Calu3 (cell line): ENCODE measurements at places on chromosomes 2 and 18. TPM values are rescaled to one million over a fixed set of nuclear protein-coding genes. Genes with fewer than 3 reads are reported as not detected.

UGT1A10 gene
- total RNA-seq = 107 and 120 TPM in 2 replicates

DNA sequence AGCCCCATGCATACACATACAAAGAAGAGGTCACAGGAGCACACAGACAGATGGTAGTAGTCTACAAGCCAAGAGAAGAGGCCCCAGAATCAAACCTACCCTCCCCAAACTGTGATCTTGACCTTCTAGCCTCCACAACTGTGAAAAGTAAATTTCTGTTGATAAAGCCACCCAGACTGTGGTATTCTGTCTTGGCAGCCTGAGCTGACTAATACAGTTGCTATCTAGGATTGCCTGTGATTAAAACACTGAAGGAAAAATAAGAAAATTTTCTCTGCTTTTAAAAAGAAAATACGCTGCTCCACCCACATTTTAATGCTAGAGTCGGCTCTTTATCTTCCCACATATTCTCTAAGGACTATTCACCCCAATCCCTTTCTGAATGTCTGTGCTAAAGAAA lies 143.7 kb upstream of the TMEM200C start:
- no peak for DNase-seq

DNA sequence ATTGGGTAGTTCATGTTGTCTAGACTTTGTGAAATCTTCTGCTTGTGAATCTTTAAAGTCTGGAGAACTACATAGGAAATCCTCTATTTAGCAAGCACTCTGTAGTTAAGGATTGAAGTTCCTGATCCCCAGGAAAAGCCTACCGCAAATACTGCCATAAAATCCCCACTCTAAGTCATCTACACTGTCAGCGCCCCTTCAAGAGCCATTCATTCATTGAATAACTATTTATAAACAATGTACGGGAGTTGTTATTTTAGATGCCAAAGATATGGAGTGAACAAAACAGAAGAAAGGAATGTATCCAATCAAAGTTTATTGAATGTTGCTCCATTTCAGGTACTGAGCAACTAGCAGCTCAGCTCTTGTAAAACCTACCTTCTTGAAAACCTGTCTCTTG lies 36.5 kb upstream of the SLC39A10 start:
- DNase-seq = no peak

- no peak for DNase-seq
These were observed 282.7 kb downstream of the AGAP1 start for GRCh38 chr2:235776531-235776930.

DNA sequence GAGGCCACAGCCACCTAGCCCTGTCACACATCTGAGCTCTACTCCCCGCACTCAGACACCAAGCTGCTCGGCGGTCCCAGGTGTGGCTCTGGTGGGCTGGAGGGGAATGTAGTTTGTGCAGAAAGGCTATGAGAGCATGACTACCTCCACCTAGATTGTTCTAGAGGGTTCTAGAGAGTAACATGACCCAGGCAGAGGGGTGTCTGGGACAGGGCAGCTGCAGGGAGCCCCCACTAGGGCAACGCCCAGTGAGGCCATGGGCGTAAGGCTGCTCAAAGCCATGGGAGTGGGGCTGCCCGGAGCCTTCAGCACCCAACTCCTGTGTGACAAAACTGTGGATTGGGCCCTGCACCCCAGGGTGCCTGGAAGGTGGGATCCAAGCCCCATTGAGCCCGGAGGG lies 511.4 kb upstream of the MYT1L start:
- DNase-seq = no peak

DNA sequence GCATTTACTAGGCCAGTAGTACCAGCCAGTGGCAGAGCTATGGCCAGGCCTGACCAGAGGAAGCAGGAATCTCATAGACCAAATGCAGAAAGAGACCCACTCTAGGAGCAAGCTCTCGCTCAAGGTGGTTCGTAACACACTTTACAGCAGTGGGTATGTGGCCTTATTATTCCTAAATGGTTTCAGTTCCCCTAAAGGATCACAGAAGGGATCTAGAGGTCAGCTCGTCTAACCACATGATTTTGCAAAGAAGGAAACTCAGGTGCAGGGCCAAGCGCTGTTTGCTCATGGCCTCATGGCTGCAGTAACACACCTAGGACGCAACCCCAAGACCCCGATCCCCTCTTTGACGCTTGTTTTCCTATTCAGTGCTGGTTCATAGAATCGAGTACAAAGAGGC lies 65.5 kb upstream of the ATG16L1 start:
- no peak for DNase-seq

DNA sequence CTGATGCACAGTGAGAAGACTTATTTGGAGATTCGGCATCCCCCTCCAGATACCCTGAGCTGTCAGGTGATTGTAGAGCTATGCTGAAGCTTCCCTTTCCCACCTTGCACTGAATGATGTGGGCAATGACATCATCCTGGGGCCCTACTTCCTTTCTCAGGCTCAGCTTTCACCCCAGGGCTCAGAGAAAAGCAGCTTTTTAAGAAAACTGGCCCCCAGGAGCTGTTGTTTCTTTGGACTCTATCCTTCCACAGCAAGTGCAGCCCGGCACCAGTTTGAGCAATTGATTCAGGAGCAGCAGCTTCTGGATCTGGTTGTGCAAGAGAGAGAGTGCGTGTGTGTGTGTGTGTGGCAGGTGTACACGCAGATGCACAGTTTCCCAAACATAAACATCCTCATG lies 251.3 kb downstream of the ANAPC1 start:
- no peak for DNase-seq

- DNase-seq = no peak
These were observed 142.7 kb downstream of the NCKAP5 start for GRCh38 chr2:133425612-133426011.

DNA sequence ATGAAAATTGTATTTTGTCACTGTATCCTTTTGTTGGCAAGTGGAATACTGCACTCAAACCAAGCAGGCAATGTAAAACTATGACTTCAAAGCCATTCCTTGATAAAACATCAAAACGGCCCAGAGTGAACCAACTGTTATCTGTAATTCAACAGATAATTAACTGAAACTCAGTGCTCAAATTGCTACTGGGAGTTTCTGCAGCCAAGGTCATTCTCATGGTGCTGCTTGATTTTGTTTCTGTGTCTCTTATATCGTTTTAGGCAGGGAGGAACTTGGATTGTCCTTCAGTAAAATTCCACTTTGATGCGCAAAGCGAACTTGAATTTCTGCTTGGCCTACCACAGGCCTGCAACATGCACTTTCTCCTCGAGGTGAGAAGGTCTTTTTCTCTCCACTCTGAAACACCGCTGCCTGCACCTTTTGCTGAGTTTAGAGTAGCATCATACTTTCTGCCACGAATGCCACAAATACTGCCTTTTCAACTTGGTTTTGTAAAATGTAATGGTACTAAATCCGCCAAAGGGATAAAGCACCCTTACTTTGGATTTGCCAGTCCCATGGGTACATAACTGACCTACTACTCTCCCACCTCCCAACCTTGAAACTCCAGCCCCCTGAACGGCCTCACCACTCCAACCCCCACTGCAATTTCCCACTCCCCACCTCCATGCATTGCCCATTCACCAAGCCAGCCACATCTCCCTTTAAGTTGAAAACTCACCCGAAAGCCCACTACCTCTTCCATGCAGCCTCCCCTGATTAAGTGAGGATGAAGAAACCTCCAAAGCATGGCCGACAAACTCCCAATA lies 204.7 kb downstream of the TGIF1 start:
- no peak for DNase-seq

DNA sequence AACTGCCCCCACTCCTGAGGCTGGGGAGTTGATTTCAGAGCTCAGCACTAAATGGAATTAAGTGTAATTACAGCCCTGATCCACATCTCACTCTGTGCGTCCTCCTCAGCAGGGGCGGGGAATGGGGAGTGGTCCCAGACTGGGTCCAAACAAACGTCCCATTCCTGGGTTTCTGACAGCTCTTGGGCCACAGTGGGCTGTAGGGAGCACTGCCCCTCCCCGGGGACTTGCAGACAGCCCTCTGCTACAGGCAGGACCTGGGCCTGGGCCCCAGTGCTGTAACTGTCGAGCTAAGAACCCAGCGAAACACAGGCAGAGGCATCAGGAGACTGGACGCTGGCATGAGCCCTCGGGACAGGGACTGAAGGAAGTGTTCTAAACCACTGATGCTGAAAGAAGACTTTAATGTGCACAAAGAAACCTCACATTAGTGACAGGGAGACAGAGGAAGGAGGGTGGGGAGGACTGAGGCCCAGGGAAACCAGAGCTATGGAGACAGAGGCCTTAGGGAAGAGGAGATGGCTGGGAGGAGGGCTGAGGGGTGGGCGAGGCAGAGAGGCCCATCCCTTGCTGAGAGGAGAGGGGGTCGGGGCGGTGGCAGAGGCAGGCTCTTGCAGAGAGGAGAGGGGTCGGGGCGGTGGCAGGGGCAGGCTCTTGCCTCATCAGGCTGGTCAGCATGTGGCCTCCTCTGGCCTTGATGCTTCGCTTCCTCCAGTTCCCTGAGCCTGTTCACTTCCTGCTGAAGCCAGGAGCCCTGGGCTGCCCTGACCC lies 5.8 kb upstream of the SEMA4C start:
- DNase-seq = no peak

DNA sequence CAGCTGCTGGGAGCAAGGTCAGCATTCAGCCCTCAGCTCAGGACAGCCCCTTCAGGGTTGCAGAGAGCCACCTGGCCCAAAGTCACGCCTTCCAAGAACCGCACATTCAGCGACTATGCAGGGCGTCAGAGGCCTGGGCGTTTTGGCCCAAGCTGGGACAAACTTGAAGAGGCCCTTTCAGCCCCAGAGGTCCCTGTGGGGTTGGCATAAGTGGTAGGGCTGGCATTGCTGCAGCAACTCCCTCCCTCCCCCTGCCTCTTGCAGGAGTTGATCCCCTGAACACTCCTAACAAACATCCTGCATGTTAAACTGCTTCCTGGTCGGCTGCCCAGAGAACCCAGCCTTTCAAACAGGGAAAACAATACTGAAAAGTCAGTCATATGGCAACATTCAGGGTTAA lies 192.9 kb upstream of the SMAD2 start:
- DNase-seq = no peak

DNA sequence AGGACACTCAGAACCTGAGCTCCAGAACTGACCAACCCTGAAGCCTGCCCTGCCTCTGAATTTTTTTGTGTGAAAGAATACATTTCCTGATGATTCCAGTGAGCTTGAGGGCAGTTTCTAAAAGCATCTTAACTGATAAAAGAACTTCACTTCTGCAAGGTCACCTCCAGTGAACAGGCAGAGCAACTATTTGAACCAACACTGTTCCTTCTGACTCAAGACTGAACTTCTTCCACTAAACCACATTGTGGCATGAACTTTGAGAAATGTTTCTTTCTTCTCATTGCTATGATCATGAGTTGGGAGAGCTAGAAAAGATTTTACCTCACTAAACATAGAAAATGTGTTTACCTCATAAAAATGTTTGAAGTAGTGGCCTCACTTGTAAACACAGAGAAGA lies 83.8 kb upstream of the SERTAD2 start:
- DNase-seq = no peak

- DNase-seq = no peak
These were observed 18.4 kb downstream of the MREG start for GRCh38 chr2:215994911-215995310.

GRCh38 chr2:207151048-207151447 lies 14.7 kb downstream of the KLF7 start:
- no peak for DNase-seq

DNA sequence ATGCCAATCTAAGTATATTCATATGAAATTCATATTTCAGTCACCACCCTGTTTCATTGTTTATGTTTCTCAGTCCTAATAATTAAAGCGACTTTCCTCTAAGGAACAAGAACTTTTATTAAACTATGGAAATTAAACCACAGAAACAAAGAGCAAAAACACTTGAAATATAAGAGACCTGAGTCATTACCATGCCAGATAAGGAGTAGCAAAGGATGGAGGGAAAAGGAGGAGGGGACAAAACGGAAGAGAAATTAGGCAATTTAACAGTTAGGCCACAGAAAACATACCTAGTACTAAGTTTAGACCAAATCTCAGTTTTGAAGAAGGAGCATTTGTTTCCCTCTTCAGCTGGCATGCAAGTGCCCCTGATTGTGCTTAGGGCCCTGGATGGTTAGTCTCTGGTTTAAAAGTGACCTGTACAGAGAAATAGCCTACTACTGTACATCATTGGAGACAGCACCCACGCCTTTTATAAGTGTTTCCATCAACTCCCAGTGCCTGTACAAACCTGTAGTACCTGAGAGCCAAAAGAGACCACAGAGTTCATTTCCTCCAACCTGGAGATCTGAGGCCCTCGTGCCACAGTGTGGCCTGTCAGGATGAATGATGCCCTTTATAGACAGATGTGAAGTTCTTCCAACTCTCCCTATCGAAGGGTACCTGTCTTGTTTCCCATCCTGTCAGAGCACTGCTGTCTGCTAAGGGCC lies 74.5 kb downstream of the SPATS2L start:
- no peak for DNase-seq

GRCh38 chr2:218804817-218805216 lies 22.9 kb downstream of the CYP27A1 start:
- no peak for DNase-seq

DNA sequence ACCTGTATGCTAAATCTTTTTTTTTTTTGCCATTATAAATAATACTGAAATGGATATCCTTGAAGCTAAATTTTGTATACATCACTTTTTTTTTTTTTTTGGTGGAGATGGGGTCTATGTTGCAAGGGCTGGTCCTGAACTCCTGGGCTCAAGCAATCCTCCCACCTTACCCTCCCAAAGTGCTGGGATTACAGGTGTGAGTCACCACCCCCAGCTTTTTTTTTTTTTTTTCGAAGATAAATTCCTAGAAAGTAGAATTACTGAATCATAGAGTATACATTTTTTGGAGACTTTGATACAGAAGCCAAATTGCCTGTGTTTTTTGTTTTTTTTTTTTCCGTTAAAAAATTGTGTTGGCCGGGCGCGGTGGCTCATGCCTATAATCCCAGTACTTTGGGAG lies 51.0 kb upstream of the MCFD2 start:
- no peak for DNase-seq

GRCh38 chr18:67726882-67727281 lies 210.4 kb upstream of the DSEL start:
- no peak for DNase-seq
